ENCODE measurements at places on chromosomes 12 and 14. TPM values are rescaled to one million over a fixed set of nuclear protein-coding genes. Genes with fewer than 3 reads are reported as not detected.
A peak's percentile ranks its signal among the peaks of the same experiment; 100 is the strongest.

Gene CNTN1
- 30.3 TPM for total RNA-seq

Gene RFLNA
- total RNA-seq, result not detected

DNA sequence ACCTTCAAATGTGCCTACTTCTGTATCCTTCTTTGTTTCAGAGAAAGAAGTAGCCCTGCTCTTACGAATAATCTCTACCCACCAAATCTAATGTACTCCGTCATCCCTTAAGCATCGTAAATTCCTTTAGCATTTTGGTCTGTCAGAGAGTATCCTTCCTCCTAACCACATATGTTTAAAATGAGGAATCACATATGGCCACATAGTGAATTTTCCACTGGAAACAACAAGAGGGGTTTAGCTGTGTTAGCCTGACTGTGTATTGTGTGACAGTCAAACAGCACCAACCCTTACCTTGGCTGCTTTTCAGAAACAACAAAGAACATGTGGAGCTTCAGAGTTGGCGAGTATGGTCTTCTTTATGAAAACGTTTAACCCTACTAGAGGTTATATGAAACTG is 5.5 kb downstream of the LUM start:
- DNase-seq, result no peak

Gene TEX52
- total RNA-seq, result not detected

GRCh38 chr12:95724767-95725166 is 65.8 kb downstream of the NTN4 start:
- DNase-seq, result no peak

- peak; percentile 59 for DNase-seq
Observed at GRCh38 chr12:22578328-22578727, 34.0 kb upstream of the C2CD5 start.

- peak; percentile 55 for DNase-seq
Observed at GRCh38 chr12:91189516-91189915, 6.9 kb upstream of the DCN start.

DNA sequence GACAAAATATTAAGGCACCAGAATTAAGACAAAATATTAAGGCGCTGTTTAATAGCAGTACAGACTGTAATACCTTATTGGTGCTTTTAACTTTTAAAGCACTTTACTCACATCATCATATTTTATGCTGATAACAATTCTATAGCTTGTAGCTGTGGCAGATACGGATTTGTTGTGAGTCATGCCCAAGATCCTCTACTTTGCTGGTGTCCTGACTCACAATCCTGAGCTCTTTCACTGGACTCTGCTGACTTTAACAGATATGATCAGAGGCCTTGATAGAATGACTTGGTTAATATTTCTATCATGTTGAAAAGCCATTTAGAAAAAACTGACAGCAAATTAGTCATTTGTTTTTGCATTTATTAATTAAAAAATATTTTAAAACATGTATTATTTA is 99.0 kb upstream of the PKP2 start:
- peak; percentile 51 for DNase-seq

Gene PIK3C2G
- total RNA-seq, result 0.26 TPM

DNA sequence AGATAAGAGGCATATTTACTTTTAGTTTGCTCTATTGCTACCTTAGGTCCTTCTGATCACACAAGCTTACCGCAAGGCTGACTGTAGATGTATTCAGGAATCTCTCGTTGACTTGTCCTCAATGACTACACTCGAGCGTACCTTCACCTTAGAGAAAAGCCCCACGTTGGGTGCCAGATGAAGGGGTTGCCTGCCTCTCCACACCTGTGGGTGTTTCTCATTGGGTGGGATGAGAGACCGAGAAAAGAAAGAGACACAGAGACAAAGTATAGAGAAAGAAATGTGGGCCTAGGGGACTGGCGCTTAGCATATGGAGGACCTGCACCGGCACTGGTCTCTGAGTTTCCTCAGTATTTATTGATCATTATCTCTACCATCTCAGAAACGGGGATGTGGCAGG is 51.8 kb downstream of the ASCL4 start:
- DNase-seq, result no peak

DNA sequence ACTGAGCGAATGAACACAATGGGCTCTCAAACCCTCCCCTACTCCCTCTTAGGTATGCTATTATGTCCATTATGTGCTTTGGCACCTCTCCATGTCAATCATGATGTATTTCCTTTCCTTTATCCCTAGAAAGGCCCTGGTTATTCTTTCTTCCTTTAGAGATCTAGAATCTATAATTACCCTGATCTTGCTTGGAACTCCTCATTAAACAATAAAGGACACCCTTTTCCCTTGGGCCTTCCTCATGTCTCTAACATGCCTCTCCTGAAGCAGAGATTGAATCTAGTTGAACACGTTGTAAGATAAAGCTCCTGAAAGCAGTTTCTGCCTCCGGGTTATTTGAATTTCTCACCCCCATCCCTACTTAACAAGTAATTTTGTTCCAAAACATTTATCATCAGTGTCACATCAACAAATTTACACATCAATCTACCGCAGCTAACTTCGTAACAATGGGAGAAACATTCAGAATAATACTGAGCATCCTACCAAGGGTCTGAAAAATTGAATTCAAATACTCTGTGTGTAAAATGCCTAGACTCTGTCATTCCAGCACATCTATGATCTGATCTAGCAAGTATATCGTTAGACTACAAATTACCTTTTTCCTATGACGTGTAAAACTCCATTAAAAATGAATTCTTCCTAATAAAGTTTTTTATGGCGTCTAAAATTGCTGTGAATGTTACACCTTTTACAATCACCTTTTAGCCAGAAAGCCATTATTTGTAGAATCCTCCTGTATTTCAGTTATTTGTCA is 5.4 kb downstream of the USP44 start:
- no peak for DNase-seq

Gene PPP2R5E
- total RNA-seq, result 14.5 TPM

Gene CMA1
- total RNA-seq, result not detected

- no peak for DNase-seq
Observed at GRCh38 chr12:76192416-76192815, 107.9 kb upstream of the NAP1L1 start.

GRCh38 chr14:40983604-40984003 is 623.1 kb upstream of the LRFN5 start:
- no peak for DNase-seq

Gene PLEK2
- total RNA-seq, result 111 TPM

All from bronchial epithelial cell (primary cell).